GM12865 (cell line): ENCODE measurements at places on chromosomes 12 and 14.

- DNase-seq = peak; percentile 58
Observed at GRCh38 chr12:110280392-110280778, 662 bp upstream of the ATP2A2 start.

- no peak for DNase-seq
Observed at GRCh38 chr14:91732439-91732838, 553 bp upstream of the CATSPERB start.

DNA sequence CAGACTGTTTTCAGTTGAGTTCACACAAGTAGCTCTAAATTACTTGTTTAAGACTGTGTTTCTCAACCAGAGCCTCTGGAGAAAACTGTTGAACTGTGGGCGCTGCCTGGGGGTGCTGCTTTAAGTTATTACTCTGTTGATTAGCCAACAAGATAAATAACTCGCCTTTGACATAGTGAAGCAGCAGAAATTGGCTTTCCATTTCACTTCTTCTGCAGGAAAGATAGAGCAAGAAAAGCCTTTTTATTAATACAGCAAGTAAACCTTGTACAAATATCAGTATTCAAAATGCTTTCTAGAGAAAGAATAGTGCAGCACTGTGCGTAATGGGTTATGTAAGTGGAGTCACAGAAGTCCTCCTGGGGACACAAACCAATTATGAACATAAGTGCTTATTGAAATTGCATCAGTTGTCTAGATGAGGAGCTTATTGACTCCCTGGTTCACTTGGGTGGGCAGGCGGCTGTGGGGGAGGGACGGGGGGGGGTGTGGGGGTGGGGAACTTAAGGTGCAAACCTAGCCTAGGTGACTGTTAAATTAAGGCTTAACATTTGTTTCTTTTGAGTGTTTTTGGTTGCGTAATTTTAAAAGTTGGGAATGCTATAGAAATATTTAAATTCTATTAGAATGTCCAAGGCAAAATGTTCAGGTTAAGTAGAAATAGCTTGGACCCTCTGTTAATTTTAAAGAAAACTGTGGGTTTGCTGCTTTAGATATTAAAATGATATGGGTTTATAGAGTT lies 6.3 kb downstream of the FRS2 start:
- DNase-seq = no peak

DNA sequence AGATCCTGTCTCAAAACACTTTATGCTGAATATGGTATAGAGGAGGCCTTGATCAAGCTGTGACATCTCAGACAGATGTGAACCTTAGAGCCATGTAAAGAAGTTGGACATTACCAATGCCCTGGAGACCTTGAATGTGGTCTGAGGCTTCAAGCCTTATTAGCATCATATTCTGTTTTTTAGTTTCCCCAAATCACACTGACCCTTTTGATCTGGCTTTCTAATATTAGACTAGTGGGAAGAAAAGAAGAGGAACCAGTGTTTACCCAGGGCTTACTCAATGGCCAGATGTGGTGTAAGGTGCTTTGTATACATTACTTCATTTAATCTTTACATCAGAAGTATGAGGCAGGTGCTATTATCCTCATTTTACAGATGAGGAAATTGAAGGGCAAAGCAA lies 10.6 kb upstream of the TBPL2 start:
- peak; percentile 9 for DNase-seq

DNA sequence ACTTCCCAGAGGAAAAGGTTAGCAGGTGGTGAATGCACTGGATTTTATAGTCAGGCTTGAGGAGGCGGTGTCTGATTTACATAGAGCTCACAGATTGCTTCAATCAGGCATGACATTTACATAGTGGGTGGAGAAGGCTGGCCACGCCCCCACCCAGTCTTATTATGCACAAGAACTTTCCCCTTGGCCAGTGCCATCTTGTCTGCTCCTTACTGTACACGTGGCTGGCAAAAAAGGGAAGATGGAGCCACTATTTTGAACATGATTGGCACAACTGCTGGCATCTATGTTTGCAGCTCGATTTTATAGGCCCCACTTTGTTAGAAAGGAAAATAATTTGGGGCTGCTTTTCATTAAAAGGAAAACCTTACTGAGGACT lies 10.9 kb upstream of the LGMN start:
- DNase-seq = peak; percentile 78

DNA sequence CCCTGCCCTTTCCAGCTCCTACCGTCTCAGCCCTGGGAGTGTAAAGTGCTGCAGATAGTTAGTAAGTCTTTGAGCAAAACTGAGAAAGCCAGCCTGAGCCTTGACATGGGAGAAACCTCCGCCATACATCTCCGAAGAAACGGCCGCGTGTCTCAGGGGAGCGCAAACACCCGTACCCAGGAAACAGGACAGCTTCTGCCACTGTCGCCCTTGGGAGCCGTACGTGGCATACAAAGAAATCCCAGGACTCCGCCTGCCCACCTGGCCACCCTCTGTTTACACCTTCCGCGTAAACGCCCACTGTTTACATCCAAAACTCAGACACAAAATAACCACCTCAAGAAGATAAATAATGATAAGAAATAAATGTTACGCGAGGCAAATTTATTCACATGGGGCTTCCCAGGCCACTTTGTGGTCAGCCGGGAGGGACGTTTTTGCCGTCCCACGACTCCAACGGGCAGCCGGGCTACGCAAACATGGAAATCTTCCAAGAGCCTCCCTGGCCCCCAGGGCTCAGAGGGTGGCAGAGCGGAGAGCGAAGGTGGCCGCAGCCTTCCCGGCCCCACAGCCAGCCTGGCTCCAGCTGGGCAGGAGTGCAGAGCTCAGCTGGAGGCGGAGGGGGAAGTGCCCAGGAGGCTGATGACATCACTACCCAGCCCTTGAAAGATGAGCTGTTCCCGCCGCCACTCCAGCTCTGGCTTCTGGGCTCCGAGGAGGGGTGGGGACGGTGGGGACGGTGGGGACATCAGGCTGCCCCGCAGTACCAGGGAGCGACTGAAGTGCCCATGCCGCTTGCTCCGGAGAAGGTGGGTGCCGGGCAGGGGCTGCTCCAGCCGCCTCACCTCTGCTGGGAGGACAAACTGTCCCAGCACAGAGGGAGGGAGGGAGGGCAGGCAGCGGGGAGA lies at the start of gene BDKRB2:
Gene BDKRB2 (plus strand): TSS at position 689 of the 908 bp plus-strand sequence. CDS start 32,269 bp downstream, outside the sequence.
- DNase-seq = peak; percentile 12

DNA sequence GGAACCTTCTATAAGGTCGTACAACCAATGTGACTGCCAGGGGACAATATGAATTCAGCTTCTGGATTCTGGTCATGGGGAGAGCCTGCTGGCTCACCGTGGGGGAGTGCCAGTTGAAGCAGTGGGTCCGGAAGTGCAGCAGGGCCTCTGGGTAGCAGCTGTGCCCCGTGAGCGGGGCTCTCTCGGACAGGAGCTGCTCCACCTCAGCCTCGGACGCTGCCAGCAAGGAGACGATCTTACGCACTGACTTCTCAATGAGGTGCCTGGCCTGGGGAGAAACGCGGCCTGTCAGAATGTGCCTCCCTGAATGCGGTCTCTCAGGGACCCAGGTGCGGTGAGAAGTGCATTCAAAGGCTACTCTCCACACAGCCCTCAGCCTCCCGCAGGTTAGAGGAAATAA lies 42.0 kb downstream of the LGMN start:
- DNase-seq = no peak

DNA sequence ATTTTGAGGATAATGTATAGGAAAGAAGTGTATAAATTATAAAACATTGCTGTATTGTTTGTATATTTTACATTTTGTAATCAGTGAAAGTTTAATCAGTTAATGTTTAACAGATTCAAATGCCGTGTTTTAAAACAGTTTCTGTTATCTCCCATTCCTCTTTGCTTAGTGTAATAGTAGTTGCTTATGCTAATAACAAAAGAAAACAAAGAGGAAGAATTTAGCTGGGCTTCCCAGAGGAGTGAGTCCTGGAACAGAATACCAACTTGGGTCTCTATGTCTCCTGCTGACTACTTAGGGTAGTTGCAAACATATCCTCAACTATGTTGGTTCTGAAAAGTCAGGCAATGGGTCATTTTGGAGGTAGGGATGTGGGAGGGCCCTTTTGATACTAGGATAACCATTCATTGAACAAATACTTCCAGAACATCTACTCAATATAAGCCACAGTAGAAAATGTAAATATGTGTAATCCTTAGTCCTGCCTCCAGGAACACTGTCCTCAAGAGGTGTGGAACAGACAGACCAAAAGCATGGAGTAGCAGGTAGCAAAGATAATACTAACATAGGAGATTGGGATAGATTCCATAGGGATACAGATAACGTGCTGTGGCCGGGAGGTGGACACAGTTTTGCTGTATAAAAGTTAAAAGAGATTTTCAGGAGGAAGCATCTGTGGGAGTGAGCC lies 36.1 kb upstream of the EVL start:
- no peak for DNase-seq

DNA sequence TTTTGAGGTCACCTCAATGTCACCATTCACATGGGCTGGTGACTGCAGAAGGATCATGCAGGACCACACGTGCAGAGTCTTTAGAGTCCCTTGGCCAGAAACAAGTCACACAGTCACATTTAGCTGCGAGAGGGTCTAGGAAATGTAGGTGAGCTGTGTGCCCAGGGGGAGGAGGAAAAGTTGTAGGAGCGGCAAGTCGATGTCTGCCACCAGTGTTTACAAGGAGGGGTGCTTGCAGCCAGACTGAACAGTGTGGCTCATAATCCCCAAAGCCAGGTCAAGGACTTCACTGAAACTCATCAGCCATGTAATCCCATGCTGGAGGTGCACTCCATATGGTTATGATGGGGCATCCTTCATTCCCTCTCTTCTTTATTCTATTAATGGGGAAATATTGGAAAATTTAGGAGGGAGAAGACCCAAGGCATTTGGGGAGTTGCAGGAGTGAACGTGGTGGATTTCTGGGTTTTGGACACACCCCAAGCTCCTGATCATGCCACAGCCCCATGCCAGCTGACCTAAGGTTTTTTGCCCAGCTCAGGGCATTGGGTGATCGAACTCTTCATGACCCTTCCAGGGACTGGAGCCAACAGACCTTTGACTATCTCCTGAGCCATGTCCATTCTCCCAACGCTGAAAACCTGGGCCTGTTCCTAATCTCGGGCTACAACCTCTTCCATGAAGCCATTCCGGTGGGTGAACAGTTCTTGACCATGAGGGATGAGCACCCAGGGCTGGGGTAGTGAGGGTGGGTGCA lies 7.2 kb downstream of the DAO start:
- no peak for DNase-seq

DNA sequence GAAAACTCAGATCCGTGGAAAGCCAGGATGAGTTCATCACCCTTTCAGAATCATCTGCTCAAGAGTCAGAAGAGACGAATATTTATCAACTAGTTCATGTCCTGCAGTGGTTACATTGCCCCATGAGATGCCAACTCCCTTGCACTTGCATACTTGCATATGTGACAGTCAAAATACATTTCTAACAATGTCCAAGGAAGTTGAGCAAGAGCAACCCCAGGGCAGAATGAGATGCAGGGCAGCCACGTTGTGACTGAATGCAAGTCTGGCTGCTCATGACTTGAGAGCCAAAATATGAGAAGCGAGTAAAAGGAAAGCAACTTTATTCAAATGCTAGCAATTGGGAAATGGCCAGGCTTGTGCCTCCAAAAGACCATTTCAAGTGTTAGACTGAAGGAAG lies 23.6 kb upstream of the UTP20 start:
- no peak for DNase-seq

DNA sequence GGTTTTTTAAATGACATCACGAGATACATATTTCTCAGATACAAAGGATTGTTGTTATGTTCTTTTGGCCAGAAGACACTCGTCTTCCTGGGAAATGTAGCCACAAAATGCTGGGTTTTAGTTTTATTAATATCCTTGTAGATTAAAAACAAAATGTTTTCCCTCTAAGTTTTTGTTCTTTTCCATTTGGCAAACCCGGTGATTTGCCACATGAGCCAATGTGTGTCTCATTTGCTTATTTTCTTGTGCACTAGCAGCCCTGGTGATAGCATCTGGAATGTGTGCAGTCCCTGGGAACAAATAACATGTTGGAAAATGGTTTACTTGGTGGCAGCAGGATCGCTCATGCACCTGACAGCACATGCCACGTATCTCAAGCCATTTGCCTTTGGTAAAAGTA lies 61.0 kb downstream of the HMGA2 start:
- no peak for DNase-seq

- DNase-seq = no peak
Observed at GRCh38 chr12:76945867-76946266, 67.0 kb upstream of the CSRP2 start.

DNA sequence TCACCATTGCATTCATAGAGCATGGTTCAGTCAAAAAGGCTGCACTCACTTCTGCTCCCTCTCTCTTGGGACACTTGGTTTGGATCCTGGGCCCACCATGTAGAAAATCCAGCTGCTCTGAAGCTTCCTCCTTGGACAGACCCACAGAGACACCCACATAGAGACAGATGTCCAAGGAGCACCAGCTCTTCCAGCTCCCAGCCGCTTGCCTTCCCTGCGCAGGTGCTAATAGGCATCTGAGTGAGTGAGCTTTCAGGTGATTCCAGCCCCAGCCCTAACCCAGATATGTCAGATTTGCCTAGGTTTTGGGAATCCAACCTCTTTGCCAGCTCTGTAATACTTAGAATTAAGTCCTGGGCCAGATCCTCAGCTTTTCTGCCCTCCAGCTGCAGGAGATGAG lies 38.6 kb downstream of the DLK1 start:
- no peak for DNase-seq

DNA sequence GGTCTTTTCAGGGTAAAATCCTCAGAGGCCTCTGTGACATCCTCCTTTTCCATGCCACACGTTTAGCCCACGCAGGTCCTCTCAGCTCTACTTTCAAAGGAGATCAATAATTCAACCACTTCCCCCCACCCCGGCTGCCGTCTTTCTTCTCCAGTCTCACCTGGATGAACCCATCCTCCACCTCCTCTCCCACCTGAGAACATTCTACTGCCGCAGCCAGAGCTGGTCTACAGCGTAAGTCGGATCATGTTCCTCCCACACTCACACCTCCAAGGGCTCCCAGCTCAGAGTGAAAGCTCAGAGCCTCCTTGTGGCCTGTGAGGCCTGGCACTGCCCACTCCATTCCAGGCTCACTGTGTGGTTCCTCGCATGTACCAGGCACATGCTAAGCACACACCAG lies 246.6 kb downstream of the CHST11 start:
- no peak for DNase-seq

GRCh38 chr14:65434216-65434850 lies 21.8 kb downstream of the FUT8 start:
- DNase-seq = no peak

GRCh38 chr12:94198872-94199271 lies 50.5 kb downstream of the PLXNC1 start:
- DNase-seq = no peak

DNA sequence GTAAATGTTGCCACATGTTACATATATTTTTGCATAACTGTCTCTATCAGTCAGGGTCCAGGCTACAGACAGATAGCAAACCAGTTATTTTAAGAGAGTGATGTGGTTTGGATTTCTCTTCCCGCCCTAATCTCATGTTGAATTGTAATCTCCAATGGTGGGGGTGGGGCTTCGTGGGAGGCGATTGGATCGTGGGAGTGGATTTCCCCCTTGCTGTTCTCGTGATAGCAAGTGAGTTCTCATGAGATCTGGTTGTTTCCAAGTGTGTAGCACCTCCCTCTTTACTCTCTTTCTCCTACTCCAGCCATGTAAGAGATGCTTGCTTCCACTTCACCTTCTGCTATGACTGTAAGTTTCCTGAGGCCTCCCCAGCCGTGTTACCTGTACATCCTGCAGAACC lies 704.2 kb upstream of the TBX3 start:
- DNase-seq = peak; percentile 16

GRCh38 chr14:32023540-32023939 lies 53.6 kb upstream of the ARHGAP5 start:
- DNase-seq = no peak

- no peak for DNase-seq
Observed at GRCh38 chr14:100615736-100616695, 28.8 kb upstream of the BEGAIN start.
